Smooth muscle cell of the brain vasculature (primary cell): ENCODE measurements at places on chromosomes 3 and 15.

- no peak for DNase-seq
These were observed 179.5 kb upstream of the CD96 start for GRCh38 chr3:111362381-111363009.

DNA sequence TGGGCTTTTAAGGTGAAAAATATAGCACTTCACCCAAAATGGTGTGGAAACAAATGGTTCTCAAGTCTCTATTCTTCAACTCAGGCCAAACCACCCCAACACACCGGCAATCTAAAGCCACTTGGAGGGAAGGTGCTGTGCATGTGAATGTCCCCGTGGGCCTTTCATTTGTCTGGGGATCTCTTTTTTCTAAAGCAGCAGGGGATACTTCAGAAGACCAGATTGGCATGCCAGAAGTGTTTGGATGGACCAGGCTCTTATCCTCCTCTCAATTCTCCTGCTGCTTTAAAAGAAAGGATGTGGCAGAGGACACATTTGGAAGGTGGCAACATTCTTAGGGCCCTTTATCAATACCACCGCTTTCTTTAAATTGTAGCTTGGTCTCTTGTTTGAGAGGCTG is 193.1 kb downstream of the MEIS2 start:
- DNase-seq, result no peak

- no peak for DNase-seq
These were observed 123.6 kb upstream of the SMAD3 start for GRCh38 chr15:66941791-66942190.

DNA sequence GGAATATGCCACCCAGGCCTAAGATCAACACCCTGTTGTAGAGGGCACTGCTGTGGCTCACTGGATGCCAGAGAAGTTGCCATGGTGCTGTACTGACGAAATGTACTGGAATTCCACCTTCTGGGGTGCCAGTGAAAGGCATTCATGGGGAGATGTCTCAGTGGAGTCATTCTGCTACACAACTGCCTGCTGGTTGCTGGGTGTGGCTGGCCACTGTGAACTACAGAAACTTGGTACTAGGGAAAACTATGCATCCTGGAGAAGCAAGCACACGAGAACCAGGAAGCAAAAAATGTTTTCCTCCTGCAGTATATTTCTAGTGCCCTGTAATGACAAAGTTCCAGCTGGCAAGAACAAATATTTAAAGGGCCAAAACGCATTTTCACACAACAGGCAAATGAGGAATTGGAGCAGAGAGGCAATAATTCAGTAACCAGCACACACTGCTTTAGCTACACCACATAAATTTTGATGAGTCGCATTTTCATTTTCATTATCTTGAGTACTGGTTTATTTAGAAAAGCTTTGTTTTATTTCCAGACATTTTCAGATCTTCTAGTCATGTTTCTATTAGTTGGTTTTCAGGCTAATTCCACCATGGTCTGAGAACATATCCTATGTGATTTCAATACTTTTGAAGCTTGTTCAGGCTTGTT is 18.3 kb upstream of the RFX7 start:
- no peak for DNase-seq

DNA sequence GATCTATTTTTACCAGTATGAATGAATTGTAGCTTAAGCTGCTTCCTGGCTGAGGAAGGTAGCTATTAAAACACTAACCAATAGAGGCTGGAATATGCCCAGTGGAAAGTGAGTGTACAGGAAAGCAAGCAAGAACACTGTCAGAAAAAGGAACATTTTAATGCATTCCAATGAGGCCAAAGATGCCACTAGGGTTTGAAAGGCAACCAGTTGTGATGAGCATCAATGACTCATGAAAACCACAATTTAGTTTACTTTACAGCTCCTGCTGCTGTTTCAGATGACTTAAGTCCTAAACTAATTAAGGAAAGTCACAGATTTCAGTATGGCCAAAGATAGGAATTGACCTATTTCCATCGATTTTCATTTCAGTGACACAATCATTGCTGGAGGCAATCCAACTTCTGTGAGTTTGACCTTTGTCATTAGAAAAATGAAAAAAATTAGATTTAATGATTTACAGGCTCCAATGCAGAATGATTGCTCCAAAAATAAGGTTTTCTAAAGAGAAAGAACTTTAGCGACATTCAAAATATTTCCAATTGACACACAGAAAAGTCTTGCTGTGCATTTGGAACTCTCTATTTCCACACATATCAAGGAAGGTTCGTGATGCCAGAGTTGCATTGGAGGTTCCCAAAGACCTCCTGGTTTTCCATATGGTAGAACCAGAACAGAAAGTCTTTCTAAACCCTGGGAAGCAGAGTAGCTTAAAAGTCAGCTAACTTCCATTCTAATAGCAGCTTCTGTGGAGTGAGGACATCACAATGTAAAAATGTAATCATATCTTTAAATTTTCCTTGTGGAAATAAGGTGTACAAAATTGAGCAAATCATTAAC is 103.0 kb downstream of the SUCNR1 start:
- DNase-seq, result peak; percentile 71

DNA sequence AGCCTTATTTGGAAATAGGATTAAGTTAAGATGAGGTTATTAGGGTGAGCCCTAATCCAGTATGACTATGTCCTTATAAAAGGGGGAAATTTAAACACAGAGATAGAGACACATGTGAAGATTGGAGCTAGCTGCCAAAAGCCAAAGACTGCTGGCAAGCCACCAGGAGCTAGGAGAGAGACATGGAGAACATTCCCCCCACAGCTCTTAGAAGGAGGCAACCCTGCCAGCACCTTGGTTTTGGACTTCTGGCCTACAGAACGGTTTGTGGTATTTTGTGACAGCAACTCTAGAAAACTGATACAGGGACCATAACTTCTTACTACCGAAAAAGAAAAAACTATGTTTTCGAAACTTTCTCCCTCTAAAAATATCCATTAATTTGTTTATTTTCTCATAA is 245.3 kb upstream of the RARB start:
- DNase-seq, result no peak

GRCh38 chr3:20552605-20553275 is 366.7 kb upstream of the SGO1 start:
- no peak for DNase-seq

GRCh38 chr3:128950223-128950938 is 43.5 kb downstream of the CFAP92 start:
- DNase-seq, result no peak

DNA sequence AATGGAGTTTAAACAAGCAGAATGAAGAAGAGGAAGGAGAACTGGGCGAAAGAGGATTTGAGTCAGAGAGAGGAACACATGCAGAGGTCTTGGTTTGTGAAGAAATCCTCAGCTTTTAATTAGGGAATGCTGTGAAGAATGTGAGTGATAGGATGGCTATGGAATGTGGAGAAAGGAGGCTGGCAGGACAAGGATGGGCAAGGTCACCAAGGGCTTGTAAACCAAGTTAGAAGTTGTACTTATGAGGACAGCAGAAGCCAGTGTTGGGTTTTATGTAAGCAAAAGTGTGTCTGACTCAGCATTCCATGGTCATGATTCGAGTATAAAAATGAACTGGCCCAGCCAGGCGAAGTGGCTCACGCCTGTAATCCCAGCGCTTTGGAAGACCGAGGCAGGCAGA is 60.0 kb upstream of the IL12A start:
- peak; percentile 69 for DNase-seq

GRCh38 chr3:129383292-129383860 is 45.1 kb downstream of the EFCAB12 start:
- DNase-seq, result peak; percentile 37

DNA sequence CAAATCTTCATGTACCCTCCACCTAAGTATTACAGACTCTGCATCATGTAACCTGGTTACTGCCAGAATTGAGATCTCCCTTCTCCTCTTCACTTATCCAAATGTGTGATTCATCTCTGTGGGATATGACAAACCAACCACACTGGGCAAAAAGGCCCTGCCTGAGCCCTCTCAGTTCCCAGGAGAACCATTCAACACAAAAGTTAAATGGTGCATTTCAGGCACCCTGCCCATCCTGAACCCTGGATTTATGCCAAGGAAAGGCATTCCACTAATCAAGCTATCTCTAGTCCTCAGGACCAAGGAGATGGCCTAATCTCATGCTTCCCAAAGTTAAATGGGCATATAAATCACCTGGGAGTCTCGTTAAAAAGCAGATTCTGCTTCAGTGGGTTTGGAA is 108.5 kb downstream of the TNIK start:
- DNase-seq, result peak; percentile 28

DNA sequence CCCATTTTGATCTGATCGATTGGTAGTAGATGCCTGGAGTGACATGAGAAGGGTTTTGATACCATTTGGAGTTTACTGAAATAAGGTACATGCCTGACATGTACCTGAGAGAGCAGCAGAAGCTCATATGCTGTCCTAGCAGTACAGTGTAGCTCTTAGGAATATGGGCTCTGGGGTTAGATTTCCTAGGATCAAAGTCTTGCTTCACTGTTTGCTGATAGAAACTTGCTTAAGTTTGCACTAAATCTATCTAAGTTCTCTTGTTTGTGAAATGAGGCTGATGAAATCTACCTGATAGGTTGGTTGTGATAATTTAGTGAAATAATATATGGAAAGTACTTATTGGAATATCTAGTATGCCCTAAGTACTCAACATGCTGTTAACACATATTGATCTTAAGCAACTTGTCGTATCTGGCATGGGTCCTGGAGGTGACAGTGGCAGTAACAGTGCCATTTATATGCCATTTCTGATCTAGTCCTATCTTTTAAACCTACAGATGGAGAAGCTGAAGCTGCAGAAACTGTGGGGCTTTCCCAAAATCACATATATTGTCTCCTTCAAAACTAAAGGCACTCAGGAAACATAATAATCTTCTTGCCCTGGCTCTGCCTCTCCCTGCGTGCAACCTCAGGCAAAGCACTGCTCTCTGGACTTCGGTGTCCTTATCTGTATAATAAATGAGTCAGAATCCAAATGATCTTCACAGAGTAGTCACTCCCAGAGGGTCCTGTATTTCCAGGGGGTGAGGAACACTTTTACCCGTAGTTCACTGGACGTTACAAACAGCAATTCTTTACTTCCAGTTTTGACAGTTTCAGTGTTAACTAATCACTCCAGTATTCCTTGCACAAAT is 223.6 kb upstream of the SETMAR start:
- no peak for DNase-seq

GRCh38 chr3:15831927-15832326 is 34.1 kb upstream of the ANKRD28 start:
- no peak for DNase-seq

DNA sequence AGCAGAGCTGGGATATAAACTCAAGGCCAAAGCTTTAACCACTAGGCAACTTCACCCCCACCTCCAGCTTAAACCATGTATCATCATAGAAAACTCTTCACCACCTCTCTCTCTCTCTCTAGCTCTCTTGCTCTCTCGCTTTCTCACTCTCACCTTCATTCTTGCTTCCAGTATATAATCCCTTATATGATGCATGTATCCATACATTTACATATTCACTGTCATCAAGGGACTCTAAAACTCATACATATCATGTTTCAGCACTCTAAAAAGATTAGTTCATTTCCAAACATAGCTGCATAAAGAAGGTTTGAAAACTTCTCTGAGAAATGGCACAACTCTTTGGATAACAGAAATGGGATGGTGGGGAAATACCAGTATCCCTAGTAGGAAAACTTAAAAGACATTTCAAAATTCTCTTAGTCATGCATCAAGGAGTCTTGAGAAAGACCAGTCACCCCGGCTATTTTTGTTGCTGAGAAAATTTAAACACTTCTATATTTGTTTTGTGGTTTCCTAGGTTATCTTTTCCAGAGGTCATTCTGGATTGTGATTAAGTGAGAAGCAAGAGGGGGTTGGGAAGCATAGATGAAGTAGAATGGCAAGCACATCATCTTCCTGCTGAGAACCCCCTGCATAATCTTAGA is 447.8 kb upstream of the THBS1 start:
- DNase-seq, result no peak

DNA sequence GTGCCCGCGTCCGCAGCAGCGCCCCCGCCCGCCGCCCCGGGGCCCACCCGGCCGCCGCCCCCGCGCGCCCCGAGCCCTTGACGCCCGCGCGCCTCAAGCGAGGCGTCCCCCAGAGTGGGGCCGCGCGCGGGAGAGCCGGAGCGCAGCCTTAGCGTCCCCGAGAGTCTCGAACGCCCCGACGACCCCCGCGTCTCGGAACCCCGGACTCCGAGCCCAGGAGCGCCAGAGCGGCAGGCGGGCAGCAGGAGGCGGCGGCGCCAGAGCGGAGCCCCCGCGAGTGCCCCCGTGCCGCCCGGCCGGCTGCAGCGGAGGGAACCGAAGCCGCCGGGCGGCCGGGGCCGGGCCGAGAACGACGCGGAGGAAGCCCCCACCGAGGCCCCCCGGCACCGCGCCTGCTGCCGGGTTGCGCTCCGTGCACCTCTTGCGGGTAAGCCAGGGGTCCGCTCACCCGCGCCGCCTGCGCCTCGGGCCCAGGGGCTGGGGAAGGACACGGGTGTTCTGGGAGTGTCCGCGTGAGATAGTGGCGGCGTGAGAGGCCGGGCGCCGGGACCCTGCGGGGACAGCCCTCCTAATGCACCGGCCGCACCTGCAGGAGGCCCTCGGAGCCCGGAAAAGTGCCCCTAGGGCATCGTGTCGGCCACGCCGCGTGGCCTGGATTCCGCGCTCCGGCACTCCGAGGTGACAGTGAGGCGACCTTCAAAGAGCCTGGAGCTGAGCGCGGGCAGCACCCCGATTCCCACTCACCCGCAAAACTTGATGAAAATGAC is 52.0 kb upstream of the ULK4 start:
- no peak for DNase-seq

DNA sequence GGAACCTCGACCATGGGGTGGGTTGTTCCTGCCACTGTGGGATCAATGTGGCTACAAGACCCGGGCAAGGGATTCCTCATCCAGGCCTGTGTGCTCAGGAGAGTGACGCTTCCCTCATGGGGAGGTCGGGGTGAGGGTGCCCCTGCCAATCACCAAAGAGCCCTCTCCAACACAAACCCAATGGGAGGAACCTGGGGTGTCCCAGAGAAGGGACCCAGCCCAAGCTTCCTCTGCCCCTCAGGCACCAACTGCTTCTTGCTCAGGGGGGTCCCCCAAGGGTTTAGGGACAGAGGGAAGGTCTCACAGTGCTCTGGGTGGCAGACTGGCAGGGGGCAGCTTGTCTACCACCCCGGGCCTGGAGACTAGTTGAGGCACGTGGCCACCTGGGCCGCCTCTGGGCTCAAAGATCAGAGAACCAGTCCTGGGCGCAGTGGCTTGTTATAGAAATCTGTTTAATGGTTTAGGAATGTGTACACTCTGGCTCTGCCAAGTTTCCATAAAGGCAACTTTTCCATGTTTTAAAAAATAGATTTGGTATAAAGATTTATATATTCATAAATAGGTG is 26.6 kb downstream of the GP9 start:
- no peak for DNase-seq

DNA sequence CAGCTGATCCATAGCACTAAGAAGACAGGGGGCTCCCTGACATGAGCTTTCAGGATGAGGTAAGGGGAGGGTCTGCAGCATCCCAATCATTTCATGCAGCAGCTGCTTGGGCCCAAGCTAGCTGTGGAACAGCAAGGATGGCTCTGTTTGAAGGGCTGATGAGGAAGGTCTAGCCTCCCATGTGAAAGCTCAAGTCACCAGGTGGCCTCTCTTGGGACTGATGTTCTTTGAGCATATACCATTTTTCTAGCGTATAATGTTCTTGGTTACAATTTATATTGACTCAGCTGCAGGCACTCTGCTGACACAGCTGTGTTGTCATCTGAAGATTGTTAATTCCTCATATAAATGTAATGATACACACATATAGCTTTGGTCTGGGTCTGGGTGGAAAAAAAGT is 87.0 kb downstream of the CD200R1L start:
- DNase-seq, result no peak

- no peak for DNase-seq
These were observed 504.6 kb downstream of the FOXP1 start for GRCh38 chr3:71078723-71079525.

GRCh38 chr15:66740802-66741201 is 38.8 kb downstream of the SMAD6 start:
- no peak for DNase-seq

GRCh38 chr3:38238416-38239008 is 27.1 kb upstream of the SLC22A13 start:
- DNase-seq, result no peak
